ENCODE measurements at places on chromosomes 7 and 10.
A peak's percentile ranks its signal among the peaks of the same experiment; 100 is the strongest.

DNA sequence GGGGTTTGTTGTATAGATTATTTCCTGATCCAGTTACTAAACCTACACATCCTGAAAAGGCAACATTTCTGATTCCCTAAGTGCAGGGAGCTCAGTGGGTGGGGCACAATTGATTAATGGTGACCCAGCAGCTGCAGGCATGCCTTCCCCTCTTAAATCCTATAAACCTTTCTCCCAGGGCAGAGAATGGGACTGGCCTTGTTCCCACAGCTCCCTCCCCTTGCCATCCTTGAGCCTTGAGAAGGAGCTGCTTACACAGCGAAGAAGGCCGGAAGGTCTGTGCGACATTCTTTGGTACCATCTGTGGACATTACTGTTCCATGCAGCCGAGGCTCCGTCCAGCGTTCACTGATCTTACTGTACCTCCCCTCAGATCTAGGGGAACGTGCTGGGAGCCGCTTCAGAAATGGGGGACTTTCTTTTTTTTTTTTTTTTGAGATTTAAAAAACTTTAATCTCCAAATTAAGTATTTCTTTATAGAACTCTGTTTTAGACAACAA is 14.3 kb downstream of the KLF6 start:
- no peak for DNase-seq

- no peak for DNase-seq
These were observed 592.5 kb downstream of the ARL4A start for GRCh38 chr7:13279854-13280435.

DNA sequence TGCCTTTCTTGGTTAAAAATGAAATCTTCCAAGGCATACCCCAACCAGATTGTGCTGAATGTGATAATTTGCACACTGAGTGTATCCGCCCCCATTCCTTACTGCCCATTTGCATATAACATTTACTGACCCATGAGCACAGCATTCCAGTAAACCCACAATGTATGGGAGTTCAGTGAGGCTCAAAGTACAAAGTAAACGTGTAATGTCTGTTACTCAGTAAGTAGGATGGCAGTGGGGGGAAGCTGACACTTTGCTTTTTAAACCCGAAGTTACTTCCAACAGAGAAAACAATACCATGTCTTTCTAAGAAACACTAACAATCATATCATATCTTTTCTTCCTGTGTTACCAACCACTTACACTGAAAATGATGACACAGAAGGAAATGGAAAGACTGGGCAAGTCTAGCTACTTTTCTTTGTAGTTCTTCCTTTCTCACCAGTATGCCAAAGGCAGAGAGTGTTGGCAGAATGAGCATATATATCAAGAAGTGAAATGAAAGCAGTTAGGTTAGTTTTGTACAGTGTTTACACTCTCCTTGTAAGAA is 27.1 kb upstream of the SOSTDC1 start:
- peak; percentile 21 for DNase-seq

DNA sequence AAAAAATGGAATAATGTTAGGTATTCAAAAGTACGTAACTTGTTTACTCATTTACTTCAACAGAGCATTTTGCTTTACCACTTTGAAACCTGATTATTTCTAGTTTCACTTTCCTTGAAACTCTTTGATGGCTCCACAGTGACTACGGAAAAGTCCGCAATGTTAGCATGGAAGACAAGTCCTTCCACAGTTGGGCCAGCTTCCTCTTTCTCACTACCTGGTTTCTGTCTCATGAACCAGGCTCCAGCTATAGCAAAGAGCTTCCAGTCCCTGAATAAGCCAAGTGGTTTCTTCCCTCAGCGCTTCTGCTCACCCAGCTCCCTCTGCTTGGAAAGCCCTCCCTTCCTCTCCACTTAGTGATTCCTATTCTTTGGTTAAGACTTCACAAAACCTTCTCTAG is 44.8 kb upstream of the SLC16A12 start:
- DNase-seq, result no peak

DNA sequence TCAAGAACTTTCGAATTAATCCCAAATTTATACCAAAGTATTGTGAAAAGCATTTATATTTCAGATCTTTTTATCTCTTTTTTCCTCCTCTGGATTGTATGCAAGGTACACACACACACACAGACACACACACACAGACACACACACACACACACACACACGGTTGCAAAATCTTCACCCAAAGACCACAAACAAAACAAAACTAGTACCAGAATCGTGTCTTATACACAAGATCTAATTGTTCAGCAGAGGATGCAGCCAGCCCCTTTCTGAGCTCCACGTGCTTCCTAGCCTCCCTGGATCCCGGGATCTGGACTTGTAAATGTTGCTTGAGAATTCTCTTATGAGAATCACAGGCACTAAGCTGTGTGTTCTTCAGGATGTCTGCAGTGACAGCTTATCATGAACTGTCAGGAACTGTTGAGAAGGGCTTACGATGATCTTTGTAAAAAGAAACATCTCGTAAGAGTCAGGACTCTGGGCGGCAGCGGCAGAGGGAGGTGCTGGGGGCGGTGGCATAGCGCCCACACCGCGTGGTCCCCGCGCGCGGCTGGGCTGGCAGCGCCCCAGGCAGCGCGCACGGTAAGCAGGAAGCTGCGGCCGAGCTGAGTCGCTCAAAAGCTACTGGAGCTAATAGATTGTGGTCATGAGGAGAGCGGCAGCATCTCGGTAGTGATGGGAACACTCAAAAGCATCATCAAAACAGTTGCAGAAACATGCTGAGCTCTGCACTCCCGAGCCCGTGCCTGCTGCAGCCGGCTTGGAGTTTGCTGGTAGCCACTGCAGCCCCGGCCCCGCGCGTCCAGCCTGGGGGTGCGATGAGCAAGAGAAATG is 277.6 kb downstream of the GATA3 start:
- peak; percentile 4 for DNase-seq

DNA sequence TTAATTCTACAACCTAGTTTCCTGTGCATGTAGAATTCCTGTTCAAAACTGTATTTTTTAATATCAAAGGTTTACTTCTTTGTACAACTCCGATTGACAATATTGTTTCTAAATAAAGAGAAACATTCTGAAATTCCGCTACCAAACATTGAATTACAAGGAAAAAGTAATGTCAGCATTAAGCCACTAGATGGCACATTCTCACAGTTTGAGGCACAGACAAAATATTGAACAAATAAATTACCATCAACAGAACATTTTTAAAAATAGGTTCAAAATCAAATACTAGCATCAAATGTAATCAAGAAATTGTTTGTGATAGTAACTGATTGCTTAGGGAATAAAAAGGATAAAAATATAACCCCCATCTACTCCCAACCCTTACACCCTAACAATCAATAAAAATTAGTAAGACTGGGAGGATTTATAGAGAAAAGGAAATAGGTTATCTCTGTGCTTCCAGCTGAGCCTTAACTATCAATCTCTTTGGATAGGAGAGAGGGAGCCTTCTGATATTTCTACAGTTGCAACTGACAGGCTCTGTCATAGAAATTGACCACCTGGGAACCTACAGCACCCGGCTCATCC is 86.6 kb upstream of the C7orf33 start:
- DNase-seq, result no peak

DNA sequence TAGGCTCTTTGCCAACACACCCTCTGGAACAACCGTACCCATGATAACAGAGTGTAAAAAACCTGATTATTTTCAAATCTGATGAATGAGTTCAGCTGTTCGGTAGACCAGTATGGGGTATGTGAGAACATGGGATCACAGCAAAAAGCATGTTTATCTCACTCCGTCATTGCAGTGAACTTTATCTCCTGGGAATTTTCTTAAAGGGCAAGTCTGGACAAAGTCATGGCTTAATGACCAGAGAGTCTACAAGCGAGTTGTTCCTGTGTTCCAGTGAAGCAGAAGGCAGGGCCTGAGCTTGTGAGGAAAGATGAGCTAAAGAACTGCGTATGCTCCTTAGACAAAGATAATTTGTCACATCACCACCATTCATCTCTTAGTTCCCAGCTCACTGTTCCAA is 219.7 kb downstream of the TRIL start:
- DNase-seq, result peak; percentile 70

DNA sequence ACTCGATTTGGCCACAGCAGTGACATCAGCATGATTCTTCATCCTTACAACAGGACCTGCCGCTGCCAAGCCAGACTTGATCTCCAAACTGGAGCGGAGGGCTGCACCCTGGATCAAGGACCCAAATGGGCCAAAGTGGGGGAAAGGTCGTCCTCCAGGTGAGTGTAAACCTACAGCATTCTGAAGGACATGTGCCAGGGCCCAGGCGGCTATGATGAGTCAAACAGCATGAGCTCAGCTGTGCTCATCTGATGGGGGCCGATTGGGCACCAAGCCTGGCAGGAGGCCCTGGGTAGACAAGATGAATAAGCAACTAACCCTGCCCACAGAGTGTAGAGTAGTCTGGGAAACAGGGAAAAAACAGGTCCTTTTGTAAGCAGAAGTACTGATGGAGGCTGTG is 14.4 kb upstream of the ATP6V0E2 start:
- DNase-seq, result no peak

DNA sequence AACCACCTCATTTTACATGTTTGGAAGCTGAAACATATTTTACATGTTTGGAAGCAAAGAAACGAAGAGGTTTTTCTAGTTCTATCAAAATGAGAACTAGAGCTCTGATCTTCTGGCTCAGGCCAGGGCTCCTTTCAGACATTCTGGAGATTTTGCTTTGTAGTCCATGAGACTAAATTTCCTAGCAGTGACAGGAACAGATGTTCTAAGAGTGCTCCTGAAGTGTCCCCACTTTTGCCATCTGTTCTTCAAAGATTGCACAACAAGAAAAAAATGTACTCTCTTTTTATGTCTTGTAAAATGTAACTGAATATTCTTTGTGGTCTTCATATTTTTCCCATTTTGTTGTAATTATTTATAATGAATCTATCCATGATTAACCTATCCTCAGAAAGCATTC is 196.4 kb upstream of the PCLO start:
- peak; percentile 63 for DNase-seq

GRCh38 chr10:104835422-104835821 is 194.3 kb downstream of the SORCS3 start:
- DNase-seq, result no peak

- DNase-seq, result no peak
These were observed 30.9 kb upstream of the SMKR1 start for GRCh38 chr7:129471402-129471827.

GRCh38 chr7:8126601-8127167 is 135.3 kb downstream of the ICA1 start:
- no peak for DNase-seq

- DNase-seq, result no peak
These were observed at the start of gene CPN1 for GRCh38 chr10:100081075-100082001. CPN1 (minus strand) TSS chr10:100081869; CDS start chr10:100081625, 244 bp downstream.

GRCh38 chr7:95897557-95898251 is 125.3 kb downstream of the DYNC1I1 start:
- peak; percentile 33 for DNase-seq

DNA sequence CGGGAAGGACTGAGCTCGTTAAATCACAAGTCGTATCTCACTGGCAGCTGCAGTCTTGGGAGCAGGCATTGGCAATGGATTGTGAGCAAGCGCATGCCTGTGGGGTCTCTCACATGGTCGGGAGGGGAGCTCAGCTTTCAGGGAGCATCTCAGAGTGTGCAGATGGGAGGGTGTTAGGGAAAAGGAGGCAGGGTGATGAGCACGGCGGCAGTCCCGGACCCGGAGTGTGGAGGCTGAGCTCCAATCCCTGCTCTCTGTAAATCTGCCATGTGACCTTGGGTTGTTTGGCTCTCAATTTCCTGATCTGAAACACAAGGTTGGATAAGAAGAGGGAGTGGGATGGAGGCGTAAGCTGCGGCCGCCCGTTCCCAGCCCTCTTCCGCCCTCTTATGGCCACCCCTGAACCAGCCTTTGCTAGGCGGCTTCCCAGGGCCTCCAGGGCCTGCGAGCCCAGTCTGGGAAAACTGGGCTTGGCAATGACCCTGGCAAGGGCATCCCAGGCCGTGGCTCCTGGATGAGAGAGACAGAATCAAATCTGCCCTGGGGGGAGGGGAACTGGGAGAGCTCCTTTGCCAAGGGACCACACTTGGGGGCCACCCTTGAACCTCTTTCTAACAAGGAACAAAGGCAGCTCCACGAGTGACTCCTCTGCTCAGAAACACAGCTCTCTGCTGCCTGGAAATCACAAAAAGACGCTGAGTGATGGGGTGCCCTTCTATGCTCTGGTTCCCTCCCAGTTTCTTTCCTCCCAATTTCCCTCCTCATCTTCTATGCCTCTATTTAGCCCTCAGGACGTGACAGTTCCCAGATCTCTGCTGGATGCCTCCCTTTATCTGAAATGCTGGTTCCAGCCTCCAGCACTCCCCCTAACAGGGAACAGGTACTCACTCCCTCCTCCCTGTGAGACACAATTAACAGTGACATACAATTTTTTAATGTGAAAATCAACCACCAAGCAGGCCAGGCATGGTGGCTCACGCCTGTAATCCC is 41.7 kb upstream of the LOXL4 start:
- peak; percentile 77 for DNase-seq

DNA sequence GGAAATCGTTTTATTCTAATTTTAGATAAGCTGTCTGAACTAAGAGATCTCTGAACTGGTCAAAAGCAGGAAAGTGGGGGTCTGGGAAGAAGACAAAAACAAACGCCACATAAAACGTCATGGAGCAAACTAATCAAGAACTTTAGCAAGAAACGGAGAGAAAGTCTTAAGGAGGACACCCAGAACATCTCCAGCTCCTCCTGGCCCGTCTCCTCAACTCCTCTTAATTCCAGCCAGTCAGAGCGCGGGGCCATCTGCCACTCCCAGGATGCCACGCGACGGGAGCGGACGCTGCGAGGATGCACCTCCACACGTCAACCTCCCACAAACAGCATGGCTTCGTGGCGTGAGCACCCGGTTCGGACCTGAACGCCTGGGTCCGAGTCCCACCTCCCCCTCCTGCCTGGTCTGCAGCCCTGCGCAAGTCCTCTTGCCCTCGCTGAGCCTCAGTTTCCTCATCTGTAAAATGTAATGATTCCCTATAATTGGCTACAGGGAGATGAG is 598 bp downstream of the MMS19 start:
- peak; percentile 88 for DNase-seq

DNA sequence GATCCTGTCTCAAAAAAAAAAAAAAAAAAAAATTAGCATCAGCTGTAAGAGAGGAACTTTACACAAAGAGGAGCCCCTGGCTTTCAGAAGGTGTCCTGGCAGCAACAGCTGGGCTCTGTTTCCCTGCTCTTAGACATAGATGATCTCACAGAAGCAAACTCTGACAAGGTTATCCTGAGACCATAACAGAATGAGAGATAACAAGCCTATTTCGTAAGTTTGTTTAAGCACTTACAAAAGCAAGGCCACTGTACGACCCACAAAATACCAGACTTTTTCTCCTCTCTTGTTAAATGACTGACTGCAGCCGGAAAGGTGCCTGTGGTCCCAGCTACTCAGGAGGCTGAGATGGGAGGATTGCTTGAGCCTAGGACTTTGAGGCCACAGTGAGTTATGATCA is 33.3 kb upstream of the OTUD1 start:
- DNase-seq, result peak; percentile 75

GRCh38 chr10:93992400-93993030 is 1.2 kb upstream of the PLCE1 start:
- no peak for DNase-seq

DNA sequence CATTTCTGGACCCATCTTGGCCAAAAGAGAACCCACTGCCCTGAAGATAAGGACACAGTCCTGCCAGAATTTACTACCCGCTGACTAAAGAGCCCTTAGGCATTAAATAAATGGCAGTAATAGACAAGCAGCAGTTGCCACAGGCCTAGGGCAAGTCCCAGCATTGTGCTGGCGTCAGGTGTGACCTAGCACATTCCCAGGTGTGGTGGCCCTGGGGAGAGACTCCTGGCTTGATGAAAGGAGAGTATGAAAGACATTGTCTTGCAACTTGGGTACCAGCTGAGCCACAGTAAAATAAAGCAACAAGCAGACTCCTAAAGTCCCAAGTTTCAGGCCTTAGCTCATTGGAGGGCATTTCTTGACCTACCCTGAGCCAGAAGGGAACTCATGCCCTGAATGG is 715.7 kb upstream of the SORCS1 start:
- DNase-seq, result no peak

Data from SJCRH30 (cell line).